ENCODE measurements at places on chromosomes 3 and 15.
A peak's percentile ranks its signal among the peaks of the same experiment; 100 is the strongest.

DNA sequence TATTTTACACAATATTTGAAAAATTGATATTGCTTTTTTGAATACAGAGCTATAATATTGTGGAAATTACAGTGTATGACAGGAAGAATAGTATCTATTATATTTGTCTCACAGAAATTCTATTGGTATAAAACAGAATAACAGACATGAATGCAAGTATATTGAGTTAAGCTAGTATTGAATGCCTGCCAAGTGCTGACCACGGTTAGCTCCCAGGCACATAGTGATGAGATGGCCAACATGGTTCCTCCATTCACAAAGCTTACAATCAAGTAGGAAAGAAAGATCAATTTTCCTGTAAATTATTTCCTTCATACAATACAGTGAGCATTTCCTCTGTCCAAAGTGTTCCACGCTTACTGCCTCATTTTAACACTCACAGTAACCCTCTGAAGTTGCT, 67.6 kb downstream of the TP63 start:
- DNase-seq: no peak
- H3K36me3 ChIP-seq: no peaks in the 10 kb centered on the region
- H3K27ac ChIP-seq: no peak overlapping the region
- H3K27me3 ChIP-seq: no peaks in the 10 kb centered on the region
- no peaks in the 10 kb centered on the region for H3K4me1 ChIP-seq

DNA sequence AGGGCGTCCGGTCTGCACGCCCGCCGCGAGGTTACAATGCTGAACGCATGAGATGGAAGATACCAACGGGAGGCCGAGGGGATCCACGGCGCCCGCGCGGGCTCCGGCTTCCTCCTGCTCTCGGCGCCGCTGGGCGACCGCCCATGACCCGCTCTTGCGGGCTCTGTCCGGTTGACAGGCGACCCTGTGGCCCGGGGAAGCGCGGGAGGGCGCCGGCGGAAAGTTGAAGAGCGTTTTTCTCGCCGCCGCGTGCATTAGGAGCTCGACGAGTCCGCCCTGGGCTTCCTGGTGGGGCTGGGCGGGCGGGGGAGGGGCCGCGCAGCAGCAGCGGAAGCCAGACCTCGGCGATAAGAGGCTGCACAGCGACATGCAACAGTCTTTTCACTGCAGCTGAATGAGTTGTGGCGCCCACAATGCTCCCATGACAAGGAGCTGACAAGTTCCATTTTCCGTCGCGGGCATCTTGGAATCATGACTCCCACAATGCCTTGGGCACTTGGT, at the start of gene MBNL1:
Gene MBNL1, plus strand, starts transcription at position 375 of the 501 bp plus-strand sequence. CDS start 31,265 bp downstream, outside the sequence.
- H3K27me3 ChIP-seq: peaks cover 36% of the 10 kb centered on the region
- peak within 1 kb of the TSS; percentile 96 for H3K27ac ChIP-seq
- DNase-seq: peak; percentile 82
- peak within 1 kb of the TSS; percentile 79 for H3K4me3 ChIP-seq
- peaks cover 14% of the 10 kb centered on the region for H3K4me1 ChIP-seq

GRCh38 chr3:172218350-172219323, 179.3 kb downstream of the FNDC3B start:
- no peaks in the 10 kb centered on the region for H3K27me3 ChIP-seq
- no peak for DNase-seq
- peaks cover 17% of the 10 kb centered on the region for H3K4me1 ChIP-seq
- H3K4me3 ChIP-seq: no peak overlapping the region

GRCh38 chr3:4888913-4889846, 90.1 kb upstream of the BHLHE40 start:
- no peaks in the 10 kb centered on the region for H3K4me1 ChIP-seq
- no peaks in the 10 kb centered on the region for H3K27me3 ChIP-seq
- no peak for DNase-seq
- no peaks in the 10 kb centered on the region for H3K36me3 ChIP-seq
- H3K27ac ChIP-seq: no peak overlapping the region
- H3K4me3 ChIP-seq: no peak overlapping the region

- H3K27me3 ChIP-seq: no peaks in the 10 kb centered on the region
- no peaks in the 10 kb centered on the region for H3K36me3 ChIP-seq
- H3K27ac ChIP-seq: no peak overlapping the region
- no peak for DNase-seq
- peaks cover 13% of the 10 kb centered on the region for H3K4me1 ChIP-seq
Measured at GRCh38 chr3:73419942-73420341, 204.8 kb downstream of the PDZRN3 start.

GRCh38 chr3:185988816-185989175, 51.0 kb upstream of the TRA2B start:
- peaks cover 3% of the 10 kb centered on the region for H3K27me3 ChIP-seq
- no peak overlapping the region for H3K4me3 ChIP-seq
- H3K4me1 ChIP-seq: no peaks in the 10 kb centered on the region
- no peak for DNase-seq

DNA sequence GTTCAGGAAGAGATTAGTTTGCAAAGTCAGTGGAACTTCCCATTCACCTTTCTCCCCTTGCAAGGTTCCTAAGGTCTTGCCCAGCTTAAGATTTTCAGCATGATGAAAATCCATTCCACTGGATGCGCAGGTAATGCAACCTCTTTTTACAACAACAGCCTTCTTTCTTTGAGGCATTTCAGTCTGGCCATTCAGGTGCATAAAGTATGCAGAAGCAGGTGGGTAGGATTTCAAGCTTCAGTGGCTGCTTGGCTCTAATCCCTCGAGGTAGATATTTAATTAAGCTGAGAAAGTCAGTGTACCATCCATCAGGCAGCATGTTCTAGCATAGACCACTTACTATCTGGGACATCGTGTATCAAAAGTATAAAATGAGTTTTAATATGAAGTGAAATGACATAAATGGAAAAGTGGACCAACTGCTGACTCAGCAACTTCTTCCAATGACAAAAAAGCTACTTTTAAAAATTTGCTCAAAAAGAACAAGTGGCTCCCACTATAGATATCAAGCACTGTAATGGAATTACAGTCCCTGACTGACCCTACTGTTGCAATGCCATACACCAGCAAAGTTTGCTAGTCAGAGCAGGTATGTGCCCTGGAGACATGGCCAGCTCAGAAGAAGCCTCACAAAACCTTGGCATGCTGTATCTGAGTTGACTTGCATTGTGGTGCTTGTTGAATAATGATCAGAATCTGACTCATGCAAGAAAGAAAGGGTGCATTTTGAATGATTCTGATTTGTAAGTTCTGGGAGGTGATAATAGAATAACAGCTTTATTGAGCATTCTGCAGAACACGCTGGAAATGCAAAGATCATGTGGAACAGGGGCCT, 459.9 kb upstream of the MCTP2 start:
- H3K27ac ChIP-seq: no peak overlapping the region
- H3K27me3 ChIP-seq: no peaks in the 10 kb centered on the region
- no peak for DNase-seq
- no peaks in the 10 kb centered on the region for H3K36me3 ChIP-seq
- no peaks in the 10 kb centered on the region for H3K4me1 ChIP-seq

All from cardiac muscle cell (in vitro differentiated cells and primary cell).